Activated T-cell treated with anti-CD3 and anti-CD28 coated beads for 4 hours (primary cell): ENCODE measurements at places on chromosomes 13 and 19.

GRCh38 chr13:110312339-110313031 is 5.4 kb downstream of the COL4A2 start:
- no peak for DNase-seq

GRCh38 chr19:11446652-11447301 is 11.3 kb downstream of the PRKCSH start:
- peak; percentile 40 for DNase-seq

DNA sequence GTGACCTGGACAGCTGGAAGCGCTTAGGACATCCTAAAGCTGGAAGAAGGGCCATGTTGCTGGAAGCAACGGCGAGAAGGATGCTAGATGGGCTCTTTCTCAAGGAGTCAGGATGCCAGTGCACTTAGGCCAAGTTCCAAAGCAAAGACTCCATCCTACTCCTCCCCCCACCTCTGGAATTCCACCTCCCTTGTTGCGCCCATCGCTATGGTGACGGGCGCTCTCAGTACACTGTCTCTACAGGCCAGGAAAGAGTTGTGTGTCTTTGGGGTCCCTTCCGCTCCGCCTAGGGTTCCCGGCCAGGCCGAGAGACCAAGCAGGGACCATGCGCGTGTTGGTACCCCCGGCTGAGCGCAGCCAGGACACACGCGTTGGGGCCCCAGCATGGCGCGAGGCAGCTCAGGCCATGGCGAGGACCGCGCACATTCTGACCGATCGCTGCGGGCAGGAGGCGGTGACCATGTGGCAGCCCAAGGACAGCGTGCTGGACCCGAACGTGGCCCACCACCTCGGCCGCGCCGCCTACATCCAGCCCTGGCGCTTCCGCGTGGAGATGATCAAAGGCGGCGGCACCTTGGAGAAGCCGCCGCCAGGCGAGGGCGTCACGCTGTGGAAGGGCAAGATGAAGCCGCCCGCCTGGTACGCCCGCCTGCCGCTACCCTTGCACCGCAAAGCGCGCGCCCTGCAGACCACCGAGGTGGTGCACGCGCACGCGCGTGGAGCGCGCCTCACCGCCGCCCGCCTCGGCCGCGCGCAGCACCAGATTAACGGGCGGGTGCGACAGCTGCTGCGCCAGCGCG is 31.0 kb upstream of the SLC1A6 start:
- DNase-seq, result no peak

DNA sequence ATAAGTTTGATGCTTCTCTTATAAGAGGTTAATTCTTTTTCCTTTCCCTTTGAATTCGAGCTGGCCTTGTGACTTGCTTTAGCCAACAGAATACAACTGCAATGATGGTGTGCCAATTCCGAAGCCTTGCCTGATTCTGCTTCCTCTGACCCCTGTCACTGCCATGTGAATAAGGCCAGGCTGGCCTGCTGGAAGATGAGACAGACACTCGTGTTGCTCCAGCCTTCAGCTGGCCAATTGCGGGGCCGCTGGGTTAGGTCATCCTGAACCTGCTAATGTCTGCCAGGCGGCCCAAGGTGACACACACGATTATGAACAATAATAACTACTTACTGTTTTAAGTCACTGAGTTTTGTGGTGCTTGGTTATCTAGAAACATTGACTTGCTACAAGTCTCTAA is 352.0 kb downstream of the MYO16 start:
- DNase-seq, result no peak

- DNase-seq, result no peak
Observed at GRCh38 chr13:93744033-93744432, 517.4 kb downstream of the GPC6 start.
